Adrenal gland (tissue), 19 donors: ENCODE measurements at places on chromosomes 16 and 17. TPM values are rescaled to one million over a fixed set of nuclear protein-coding genes. Genes with fewer than 3 reads are reported as not detected.

Gene PTGES3L
- not detected for total RNA-seq

Gene SEZ6L2
- 25.1 TPM for total RNA-seq

GRCh38 chr17:54680410-54680809 lies 220.2 kb upstream of the TOM1L1 start:
- no peak for DNase-seq
- H3K4me3 ChIP-seq = no peak overlapping the region

DNA sequence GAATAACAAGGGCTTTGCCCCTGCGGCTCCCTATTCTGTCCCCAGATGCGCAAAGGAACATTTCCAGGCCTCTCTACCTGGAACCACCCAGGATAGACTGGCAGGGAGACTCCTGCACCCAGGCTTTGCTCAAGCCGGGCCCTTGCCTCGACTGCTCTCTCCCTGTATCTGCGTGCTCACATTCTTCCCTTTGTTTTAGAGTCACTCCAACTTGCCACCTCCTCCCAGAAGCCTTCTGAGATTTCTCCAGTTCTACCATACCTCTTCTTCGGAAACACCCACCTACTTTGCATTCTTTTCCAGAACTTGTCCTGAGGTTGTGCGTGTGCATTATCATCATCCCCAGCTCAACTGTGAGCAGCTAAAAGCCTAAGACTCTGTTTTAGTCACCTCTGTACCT lies 3.0 kb downstream of the CES5A start:
- no peaks in the 10 kb centered on the region for H3K36me3 ChIP-seq
- H3K27ac ChIP-seq = no peak overlapping the region
- no peak for DNase-seq

DNA sequence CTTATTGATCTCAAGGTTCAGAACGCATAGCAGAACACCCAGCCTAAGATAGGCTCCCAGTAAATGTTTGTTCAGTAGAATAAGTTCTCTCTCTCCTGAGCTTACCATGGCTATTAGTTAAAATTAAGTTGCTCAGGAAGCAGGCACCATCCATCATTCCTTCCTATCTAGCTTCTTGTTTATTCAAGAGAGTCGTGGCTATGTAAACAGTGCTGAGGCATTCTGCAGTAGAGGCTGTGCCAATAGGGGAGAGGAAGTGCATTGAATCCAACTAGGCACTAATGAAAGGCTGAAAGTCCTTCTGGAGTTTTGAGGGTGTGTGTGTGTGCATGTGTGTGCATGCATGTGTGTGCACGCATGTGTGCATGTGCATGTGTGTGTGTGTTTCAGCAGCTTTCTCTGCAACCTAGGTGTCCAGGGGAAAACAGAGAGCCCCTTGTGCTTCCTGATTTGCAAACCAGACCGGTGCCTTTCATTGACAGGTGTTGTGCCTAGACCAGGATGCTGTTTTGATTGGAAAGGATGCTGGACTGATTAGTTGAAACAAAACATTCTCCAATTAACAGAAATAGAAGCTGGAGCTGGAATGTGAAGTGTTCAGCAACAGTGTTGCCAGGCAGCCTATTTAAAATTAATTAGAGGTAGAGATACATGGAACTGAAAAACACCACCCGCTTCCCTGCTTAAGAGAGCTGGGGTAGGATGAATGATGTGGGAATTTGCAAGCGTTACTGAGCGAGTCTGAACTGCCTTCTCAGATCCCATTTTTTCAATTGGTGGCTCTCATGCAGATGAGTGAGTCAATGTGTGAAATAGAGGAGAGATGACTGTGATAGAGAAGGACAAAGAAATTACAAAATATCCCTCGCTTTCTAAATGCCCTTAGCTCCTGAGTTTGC lies 103.3 kb upstream of the CLEC3A start:
- no peaks in the 10 kb centered on the region for H3K4me1 ChIP-seq
- DNase-seq = no peak
- H3K4me3 ChIP-seq = no peak overlapping the region
- no peak overlapping the region for H3K27ac ChIP-seq

GRCh38 chr17:62172492-62173291 lies 107.6 kb upstream of the MED13 start:
- no peak overlapping the region for H3K27ac ChIP-seq
- H3K4me1 ChIP-seq = no peaks in the 10 kb centered on the region
- H3K36me3 ChIP-seq = no peaks in the 10 kb centered on the region
- H3K4me3 ChIP-seq = no peak overlapping the region
- DNase-seq = no peak
- no peaks in the 10 kb centered on the region for H3K27me3 ChIP-seq

- H3K27ac ChIP-seq = no peak overlapping the region
- H3K27me3 ChIP-seq = no peaks in the 10 kb centered on the region
- DNase-seq = no peak
- no peak overlapping the region for H3K4me3 ChIP-seq
Measured at GRCh38 chr16:68416057-68417046, 32.0 kb downstream of the SMPD3 start.

Gene SECTM1
- total RNA-seq = 3.4 TPM

GRCh38 chr16:29825145-29826044 lies 5.1 kb downstream of the MVP start:
- peak overlapping the region; percentile 33 for H3K4me3 ChIP-seq
- H3K4me1 ChIP-seq = peaks cover 65% of the 10 kb centered on the region
- H3K27ac ChIP-seq = peak overlapping the region; percentile 97
- H3K36me3 ChIP-seq = peaks cover 8% of the 10 kb centered on the region
- peak; percentile 76 for DNase-seq

Gene TEKT5
- not detected for total RNA-seq

DNA sequence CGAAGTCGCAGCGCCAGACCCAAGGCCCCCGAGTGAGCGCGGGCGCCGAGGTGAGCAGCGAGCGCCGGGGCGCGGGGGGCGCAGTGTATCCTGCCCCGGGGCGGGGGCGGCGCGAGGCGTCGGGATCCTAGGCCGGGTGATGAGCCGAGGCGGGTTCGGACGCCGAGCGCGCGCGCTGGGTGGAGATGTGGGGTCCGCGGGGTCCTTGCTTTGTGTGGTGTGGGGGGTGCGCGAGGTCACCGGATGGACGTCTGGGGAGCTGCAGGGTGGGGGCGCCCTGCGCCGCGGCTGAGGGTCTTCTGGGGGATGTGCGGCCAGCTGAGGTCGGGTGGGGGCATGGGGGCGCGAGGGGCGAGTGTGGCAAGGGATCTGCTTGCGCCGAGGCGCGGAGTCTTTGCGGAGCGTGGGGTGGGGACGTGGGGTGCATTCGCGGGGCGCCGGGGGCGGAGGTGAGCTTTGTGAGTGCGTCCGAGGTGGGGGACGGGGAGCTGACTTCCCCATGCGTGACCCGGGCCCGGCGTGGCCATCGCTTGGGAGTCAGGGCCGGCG lies 560 bp downstream of the RAI1 start:
- no peaks in the 10 kb centered on the region for H3K36me3 ChIP-seq
- peak overlapping the region; percentile 36 for H3K4me3 ChIP-seq
- no peak for DNase-seq
- peaks cover 39% of the 10 kb centered on the region for H3K4me1 ChIP-seq
- H3K27ac ChIP-seq = peak overlapping the region; percentile 88
- no peaks in the 10 kb centered on the region for H3K27me3 ChIP-seq

Gene HS3ST6
- not detected for total RNA-seq

GRCh38 chr17:79221597-79221996 lies 147.0 kb downstream of the ENGASE start:
- no peak for DNase-seq
- H3K4me3 ChIP-seq = no peak overlapping the region
- no peaks in the 10 kb centered on the region for H3K36me3 ChIP-seq
- peaks cover 35% of the 10 kb centered on the region for H3K27me3 ChIP-seq

Gene SLC13A2
- total RNA-seq = not detected

GRCh38 chr17:39270923-39271322 lies 45.2 kb upstream of the STAC2 start:
- no peak overlapping the region for H3K4me3 ChIP-seq
- no peaks in the 10 kb centered on the region for H3K36me3 ChIP-seq
- no peaks in the 10 kb centered on the region for H3K4me1 ChIP-seq
- H3K27ac ChIP-seq = no peak overlapping the region

DNA sequence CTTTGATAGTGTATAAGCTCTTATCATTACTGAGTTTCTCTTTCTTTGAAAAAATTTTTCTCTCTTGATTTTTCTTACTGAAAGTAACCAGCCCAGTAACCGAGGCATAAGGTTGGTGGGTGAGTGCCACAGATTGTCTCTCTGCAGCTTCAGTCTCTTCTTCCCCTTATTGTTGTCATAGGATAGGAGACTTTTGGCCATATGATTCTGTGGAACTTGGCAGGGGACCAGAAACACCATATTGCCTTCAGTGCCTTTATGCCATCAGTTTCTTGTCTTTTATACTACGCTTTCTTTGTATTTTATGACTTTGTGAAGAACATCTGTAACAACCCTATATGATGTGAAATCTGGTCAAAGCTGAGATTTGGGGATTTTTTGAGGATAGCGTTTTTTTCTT lies 341.6 kb upstream of the TBX2 start:
- no peak overlapping the region for H3K27ac ChIP-seq
- H3K4me1 ChIP-seq = no peaks in the 10 kb centered on the region
- no peak overlapping the region for H3K4me3 ChIP-seq
- H3K27me3 ChIP-seq = no peaks in the 10 kb centered on the region

DNA sequence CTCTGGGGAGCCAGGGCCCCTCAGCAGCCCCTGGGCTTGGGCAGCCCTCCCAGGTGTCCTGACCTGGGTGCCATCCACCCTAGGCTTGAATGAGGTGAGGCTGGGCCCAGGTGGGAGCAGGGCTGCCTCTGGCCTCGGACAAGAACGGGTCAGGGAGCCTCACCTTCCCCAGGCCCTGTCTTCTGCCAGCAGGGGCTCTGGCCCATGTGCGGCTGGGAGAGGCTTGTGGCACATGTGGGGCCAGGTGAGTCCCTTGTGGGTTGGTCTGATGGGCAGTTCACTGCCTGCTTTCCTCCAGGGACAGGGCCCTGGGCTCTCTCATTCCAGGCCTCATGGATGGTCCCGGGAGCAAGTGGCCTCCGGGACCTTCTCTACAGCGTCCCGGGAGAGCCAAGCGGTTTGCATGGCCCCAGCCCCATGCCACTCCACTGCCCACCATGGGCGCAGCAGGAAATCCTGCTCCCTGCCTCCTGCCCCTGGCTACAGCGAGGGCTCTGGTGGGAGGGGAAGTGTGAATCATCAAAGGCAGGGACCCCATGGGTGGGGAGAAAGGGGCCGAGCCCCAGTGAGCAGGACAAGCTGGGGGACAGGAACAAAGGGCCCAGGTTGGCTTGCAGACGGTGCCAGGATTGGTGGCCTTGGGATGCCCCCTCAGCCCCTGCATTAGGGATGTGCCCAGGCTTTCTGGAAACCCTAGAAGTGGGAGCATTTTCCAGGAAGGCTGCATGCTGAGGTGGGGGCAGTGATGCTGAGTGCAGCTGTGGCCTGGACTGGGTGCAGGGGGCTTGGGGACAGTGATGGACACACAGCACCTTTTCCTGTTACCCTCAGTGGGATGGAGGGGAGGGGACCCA lies 12.2 kb downstream of the VASN start:
- H3K27me3 ChIP-seq = no peaks in the 10 kb centered on the region
- peaks cover 43% of the 10 kb centered on the region for H3K36me3 ChIP-seq
- peaks cover 9% of the 10 kb centered on the region for H3K4me1 ChIP-seq
- H3K27ac ChIP-seq = no peak overlapping the region
- H3K4me3 ChIP-seq = no peak overlapping the region

GRCh38 chr16:55491691-55492090 lies 12.7 kb downstream of the MMP2 start:
- no peaks in the 10 kb centered on the region for H3K4me1 ChIP-seq
- H3K4me3 ChIP-seq = no peak overlapping the region
- H3K27me3 ChIP-seq = no peaks in the 10 kb centered on the region
- peak; percentile 66 for DNase-seq
- no peak overlapping the region for H3K27ac ChIP-seq

Gene LRRC46
- 0.28 TPM for total RNA-seq

DNA sequence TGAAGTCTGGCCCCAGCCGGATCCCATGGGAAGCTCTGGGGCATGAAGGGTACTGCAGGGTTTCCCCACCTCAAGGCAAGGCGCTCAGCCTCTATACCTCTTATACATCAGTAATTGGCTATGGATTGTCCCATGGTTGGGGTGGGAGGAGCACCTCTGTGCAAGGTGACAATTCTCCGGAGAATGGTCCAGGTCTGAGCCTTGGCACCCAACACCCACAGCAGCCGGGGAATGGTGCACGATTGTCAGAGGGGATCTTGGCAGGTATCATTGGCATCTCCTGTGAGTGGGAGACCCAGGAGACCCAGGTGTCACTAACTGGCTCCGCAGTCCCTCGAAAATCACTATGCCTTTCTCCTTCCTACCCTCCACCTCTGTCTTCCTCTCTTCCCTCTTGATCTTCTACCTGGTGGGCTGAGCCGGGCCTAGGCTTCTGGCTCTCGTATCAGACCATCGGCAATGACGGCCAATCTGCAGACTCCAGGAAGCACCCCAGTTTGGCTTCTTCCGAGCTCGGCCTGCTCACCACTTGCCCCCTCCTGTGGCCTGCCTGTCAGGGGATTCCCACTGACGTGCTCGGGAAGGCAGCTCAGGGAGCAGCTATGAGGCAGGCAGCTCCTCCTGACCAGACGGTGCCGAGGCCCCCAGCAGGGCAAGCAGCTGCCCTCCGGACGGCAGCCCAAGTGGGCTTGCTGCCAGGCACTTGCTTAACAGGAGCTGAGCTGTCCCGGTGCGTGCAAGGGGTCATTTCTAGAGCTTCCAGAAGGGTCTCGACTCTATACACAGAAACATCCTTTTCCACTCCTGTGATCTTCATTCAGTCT lies 10.0 kb upstream of the CALB2 start:
- H3K4me1 ChIP-seq = no peaks in the 10 kb centered on the region
- no peak overlapping the region for H3K4me3 ChIP-seq
- no peaks in the 10 kb centered on the region for H3K27me3 ChIP-seq

DNA sequence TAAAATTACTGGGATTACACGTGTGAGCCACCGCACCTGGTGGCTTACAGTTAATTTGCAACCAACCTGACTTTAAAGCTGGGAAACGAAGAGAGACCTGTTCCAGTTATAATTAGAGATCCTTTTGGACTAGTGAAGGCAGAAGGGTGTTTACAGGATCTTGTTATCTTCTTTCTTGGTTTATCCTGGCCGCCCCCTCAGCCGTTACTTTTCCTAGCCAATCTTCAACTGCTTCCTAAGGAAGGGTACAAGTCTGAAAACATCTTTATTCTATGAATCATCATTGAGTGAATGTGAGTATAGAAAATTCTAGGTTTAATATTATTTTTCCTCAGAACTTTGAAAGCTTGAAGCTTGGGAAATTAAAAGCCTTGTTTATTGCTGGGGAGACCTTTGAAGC lies 286.5 kb downstream of the SLC39A11 start:
- H3K4me3 ChIP-seq = no peak overlapping the region
- no peak for DNase-seq
- H3K4me1 ChIP-seq = no peaks in the 10 kb centered on the region
- no peak overlapping the region for H3K27ac ChIP-seq
- no peaks in the 10 kb centered on the region for H3K27me3 ChIP-seq
- no peaks in the 10 kb centered on the region for H3K36me3 ChIP-seq
